Hepatocyte (in vitro differentiated cells): ENCODE measurements at places on chromosomes 4 and X.

- H3K4me1 ChIP-seq = no peaks in the 10 kb centered on the region
- no peak for DNase-seq
- no peaks in the 10 kb centered on the region for H3K36me3 ChIP-seq
- no peaks in the 10 kb centered on the region for H3K27me3 ChIP-seq
- no peak overlapping the region for H3K4me3 ChIP-seq
Observed at GRCh38 chr4:181388061-181388460, 855.1 kb upstream of the TENM3 start.

DNA sequence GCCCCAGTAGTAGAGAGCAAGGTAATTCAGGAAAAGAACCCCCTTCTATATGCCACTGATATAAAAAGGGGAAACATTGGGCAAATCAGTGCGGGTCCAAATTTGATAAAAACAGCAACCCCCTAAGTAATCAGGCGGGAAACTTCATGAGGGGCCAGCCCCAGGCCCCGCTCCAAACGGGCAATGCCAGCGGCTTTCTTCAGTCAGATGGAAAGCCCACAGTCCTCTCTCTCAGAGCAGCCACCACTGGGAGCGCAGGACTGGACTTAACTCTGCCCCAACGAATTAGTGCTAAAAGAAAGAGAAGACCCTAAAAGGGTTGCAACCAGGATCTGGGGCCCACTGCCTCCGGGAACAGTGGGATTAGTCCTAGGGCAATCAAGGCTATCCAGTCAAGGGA is 9.9 kb downstream of the MAGEA11 start:
- H3K27me3 ChIP-seq = no peaks in the 10 kb centered on the region
- H3K4me3 ChIP-seq = no peak overlapping the region
- no peaks in the 10 kb centered on the region for H3K4me1 ChIP-seq

GRCh38 chr4:111074523-111075114 is 451.7 kb upstream of the PITX2 start:
- H3K4me3 ChIP-seq = no peak overlapping the region
- no peak overlapping the region for H3K27ac ChIP-seq
- no peaks in the 10 kb centered on the region for H3K27me3 ChIP-seq

GRCh38 chr4:169810325-169811323 is 52.9 kb upstream of the HPF1 start:
- no peaks in the 10 kb centered on the region for H3K27me3 ChIP-seq
- H3K36me3 ChIP-seq = no peaks in the 10 kb centered on the region
- no peaks in the 10 kb centered on the region for H3K4me1 ChIP-seq
- peak; percentile 88 for DNase-seq

- H3K27ac ChIP-seq = no peak overlapping the region
- H3K27me3 ChIP-seq = no peaks in the 10 kb centered on the region
- no peak overlapping the region for H3K4me3 ChIP-seq
- no peaks in the 10 kb centered on the region for H3K4me1 ChIP-seq
- DNase-seq = no peak
Observed at GRCh38 chrX:15681433-15681832, 16.8 kb upstream of the CLTRN start.

DNA sequence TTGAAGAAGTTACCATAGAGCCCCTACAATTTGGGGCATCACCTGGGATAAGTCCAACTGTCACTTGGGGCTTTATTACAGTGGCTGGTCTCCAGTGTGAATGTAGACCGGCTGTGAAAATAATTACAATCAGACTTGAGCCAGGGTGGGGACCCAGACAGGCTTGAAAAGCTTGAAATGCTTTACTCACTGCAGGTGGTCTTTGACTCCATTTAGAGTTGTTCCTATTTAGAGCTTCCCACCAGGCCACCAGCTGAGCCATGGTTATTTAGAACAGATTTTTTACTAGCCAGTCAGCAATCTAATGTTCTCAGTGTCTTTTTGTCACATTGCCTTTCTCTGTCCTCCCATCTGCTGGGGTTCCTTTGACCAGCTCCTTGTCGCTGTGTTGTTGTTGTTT is 5.7 kb downstream of the ARHGAP10 start:
- H3K36me3 ChIP-seq = no peaks in the 10 kb centered on the region
- H3K4me3 ChIP-seq = no peak overlapping the region
- no peak overlapping the region for H3K27ac ChIP-seq
- H3K27me3 ChIP-seq = no peaks in the 10 kb centered on the region
- H3K4me1 ChIP-seq = peaks cover 39% of the 10 kb centered on the region

DNA sequence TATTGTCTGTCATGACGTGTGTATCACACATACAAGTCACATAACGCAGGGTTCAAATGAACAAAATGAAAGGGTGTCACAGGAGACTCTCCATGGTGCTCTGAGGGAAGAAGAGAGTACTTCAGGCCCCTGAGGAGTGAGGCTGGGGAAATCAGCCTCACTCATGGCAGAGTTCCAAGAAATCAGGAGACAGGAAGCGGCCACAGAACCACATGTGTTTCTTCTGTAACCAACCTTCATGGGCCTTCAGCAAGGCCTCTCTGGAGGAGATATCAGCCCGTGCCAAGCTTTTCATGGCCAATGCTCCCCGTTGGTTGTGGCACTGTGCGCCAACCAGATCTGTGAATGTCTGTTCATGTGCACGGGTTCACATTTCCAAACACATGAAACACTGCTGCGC is 76.0 kb downstream of the NAT8L start:
- no peaks in the 10 kb centered on the region for H3K4me1 ChIP-seq
- no peak overlapping the region for H3K27ac ChIP-seq
- no peaks in the 10 kb centered on the region for H3K36me3 ChIP-seq
- peak; percentile 33 for DNase-seq

- H3K36me3 ChIP-seq = no peaks in the 10 kb centered on the region
- no peak for DNase-seq
- H3K4me1 ChIP-seq = no peaks in the 10 kb centered on the region
- H3K27ac ChIP-seq = no peak overlapping the region
- H3K4me3 ChIP-seq = no peak overlapping the region
Observed at GRCh38 chr4:532588-533317, 33.7 kb downstream of the PIGG start.

GRCh38 chrX:68332201-68332731 is 101.0 kb downstream of the OPHN1 start:
- no peaks in the 10 kb centered on the region for H3K36me3 ChIP-seq
- no peaks in the 10 kb centered on the region for H3K27me3 ChIP-seq
- no peak overlapping the region for H3K27ac ChIP-seq
- no peak overlapping the region for H3K4me3 ChIP-seq
- no peaks in the 10 kb centered on the region for H3K4me1 ChIP-seq
- DNase-seq = no peak

GRCh38 chr4:140252742-140253555 is 99.0 kb upstream of the MAML3 start:
- peak overlapping the region; percentile 98 for H3K27ac ChIP-seq
- H3K27me3 ChIP-seq = no peaks in the 10 kb centered on the region
- H3K4me1 ChIP-seq = peaks cover 44% of the 10 kb centered on the region
- H3K4me3 ChIP-seq = peak overlapping the region; percentile 53
- DNase-seq = peak; percentile 90

GRCh38 chrX:14616301-14616700 is 87.0 kb downstream of the GLRA2 start:
- H3K4me3 ChIP-seq = no peak overlapping the region
- no peaks in the 10 kb centered on the region for H3K36me3 ChIP-seq
- no peak overlapping the region for H3K27ac ChIP-seq
- no peaks in the 10 kb centered on the region for H3K4me1 ChIP-seq
- no peak for DNase-seq
- no peaks in the 10 kb centered on the region for H3K27me3 ChIP-seq
